ENCODE measurements at places on chromosomes 7 and 10.
A peak's percentile ranks its signal among the peaks of the same experiment; 100 is the strongest.

DNA sequence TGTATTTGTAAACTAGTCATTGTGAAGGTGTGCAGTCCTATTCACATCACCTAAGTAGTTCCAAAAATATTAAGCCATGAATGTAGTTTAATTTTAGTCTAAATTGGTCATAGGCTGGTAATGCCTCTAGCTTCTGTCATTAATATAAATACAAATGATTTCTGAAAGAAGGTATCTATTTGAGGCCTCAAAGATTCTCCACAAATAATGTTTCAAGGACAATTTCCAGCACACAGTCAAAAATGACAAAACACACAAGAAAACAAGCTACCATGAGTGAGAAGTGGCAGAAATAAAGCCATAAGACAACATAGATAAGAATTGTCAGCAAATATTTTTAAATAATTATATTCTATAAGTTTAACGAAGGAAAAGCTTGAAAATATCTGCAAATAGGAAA is 66.7 kb upstream of the PDK4 start:
- DNase-seq = no peak

DNA sequence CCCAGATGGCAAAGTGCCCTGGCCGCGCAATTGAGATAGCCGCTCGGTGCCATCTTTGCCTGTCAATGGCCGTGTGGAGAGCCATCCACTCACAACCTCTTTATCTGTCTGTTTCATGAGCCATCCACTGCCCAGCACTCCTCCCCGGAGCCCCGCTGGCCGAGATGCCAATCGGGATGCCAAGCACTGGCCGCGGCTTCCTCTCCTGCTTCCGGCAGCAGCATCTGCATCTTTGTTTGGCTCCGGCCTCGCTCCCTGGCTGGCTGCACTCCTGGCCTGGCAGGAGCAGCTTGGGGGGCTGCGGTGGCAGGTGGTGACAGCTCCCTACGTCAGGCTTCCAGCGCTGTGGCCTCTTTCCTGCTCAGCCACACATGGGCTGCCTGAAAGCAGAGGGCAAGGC is 231.7 kb downstream of the USP6NL start:
- no peak for DNase-seq

GRCh38 chr7:118250860-118251494 is 26.5 kb downstream of the ANKRD7 start:
- no peak for DNase-seq

- DNase-seq = no peak
These were observed 19.7 kb upstream of the LFNG start for GRCh38 chr7:2499719-2500430.

- DNase-seq = no peak
These were observed 216.3 kb upstream of the NRP1 start for GRCh38 chr10:33550811-33551210.

GRCh38 chr7:122965306-122965705 is 30.2 kb downstream of the TAS2R16 start:
- DNase-seq = no peak

- no peak for DNase-seq
These were observed 33.9 kb upstream of the SLC29A3 start for GRCh38 chr10:71285180-71285545.

DNA sequence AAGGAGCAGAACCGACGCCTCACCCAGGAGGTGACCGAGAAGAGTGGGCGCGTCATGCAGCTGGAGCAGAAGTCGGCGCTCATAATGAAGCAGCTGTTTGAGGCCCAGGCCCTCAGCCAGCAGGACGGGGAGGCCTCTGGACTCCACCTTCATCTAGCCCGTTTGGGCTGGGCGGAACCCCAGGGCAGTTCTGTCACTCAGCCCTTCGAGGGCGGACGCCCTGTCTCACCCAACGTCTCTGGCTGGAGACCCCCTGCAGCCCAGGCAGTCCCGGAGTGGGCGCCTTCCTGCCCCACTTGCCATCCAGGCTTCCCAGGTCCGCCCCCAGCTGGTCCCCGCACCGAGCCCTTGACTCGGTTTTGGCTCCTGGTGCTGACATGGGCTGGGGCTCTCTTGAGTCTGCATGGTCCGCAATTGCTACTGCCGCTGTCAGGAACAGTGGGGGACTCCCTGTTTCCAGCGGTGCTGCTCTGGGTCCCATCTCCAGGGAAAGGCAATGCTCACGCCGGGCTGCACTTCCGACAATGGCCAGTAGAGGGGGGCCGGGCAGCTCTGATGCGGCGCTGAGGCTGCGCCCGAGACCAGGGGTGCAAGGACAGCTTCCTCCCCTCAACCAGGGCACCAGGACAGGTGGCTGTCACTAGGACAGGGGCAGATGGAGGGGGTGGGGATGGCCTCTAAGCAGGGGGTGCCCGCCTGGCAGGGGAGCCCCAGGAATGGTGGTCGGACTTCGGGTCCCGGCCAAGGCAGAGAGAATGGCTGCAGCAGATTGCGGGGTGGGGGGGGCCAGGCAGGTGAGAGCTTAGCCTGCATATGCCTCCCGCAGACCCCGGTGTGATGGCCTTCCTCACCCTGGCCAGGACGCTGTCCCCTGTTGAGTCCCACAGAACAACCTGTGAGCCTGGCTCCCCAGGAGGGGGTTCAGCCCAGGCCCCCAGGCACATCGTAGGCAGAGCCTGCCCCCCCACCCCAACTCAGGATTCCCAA is 71.2 kb upstream of the KCTD7 start:
- DNase-seq = peak; percentile 17

DNA sequence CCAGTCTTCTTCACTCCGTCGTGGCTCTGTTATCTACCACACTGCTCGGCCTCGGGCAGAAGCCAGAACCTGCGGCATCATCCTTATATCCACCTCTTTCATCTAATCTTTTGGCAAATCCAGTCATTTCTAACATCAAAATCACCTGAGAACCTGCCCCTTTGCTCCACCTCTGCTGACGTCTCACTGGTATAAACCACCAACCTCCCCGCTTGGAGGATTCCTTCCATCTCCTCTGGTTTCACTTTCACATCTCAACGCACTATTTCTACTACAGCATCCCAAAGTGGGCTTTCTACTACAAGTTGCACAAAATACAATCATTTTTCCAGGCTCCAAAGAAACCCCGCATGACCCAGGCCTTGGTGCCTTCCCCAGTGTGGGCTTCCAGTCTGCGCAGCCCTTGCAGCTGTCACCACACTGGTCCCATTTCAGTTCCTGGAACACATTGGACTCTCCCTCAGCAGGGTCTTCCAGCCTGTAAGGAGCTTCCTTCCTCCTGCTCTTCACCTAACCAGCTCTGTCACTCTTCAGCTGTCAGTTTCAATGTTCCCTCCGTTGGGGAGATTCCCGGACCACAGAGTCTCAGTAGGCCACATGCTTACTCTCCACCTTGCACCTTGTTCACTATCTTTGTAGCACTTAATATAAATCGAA is 85.0 kb downstream of the PRKCQ start:
- DNase-seq = no peak

- DNase-seq = no peak
These were observed 17.0 kb downstream of the COBL start for GRCh38 chr7:51299391-51300133.

- no peak for DNase-seq
These were observed 20.3 kb upstream of the SFRP5 start for GRCh38 chr10:97791824-97792721.

- no peak for DNase-seq
These were observed 369.2 kb upstream of the GALNT17 start for GRCh38 chr7:70762696-70763095.

DNA sequence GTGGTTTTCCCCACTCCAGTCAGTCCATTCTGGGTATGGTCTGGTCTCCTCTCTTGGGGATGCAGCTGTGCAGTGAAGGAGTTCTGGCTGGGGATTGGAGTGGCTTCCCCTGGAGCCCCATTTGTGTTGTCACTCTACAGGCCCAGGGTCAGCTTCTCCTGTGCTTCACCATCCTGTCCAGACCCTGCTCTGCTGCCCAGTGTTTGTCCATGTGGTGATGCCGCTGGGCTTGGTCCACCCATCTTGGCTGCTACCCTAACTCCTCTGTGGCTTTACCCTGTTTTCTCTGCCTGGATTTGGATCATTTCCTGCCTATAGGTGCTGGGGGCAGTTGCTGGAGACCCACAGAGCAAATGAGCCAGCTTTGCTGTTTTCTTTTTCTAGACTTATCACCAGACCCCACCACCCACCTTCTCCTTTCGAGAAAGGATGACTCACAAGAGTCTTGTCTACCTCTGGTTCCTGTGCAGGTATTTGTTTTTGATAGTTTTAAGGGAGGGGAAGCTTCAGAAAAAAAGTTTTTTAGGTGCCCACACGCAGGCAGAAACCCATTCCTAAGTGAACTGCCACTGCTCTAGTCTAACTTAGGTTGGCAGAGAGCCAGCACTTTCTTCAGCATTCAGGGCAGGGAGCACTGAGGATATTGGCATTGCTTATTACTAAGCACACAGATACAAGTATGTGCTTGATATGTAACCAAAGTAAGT is 8.5 kb downstream of the ZDHHC16 start:
- DNase-seq = no peak

DNA sequence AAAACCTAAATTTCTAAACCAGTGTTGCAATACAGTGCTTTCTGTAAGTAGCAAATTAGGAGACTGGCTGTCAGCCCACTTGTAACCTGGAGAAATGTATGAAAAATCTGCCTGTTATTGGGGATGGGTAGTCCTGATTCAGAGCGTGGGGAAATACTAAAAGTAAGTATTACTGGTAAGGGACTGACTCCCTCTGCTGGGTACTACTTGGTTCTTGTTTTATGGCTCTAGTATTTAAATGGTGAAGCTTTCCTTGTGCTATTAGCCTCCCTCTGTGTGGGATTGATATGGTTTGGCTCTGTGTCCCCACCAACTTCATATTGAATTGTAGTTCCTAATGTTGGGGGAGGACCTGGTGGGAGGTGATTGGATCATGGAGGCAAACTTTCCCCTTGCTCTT is 886.1 kb downstream of the SORCS1 start:
- no peak for DNase-seq

- DNase-seq = no peak
These were observed 418.6 kb upstream of the ZMIZ1 start for GRCh38 chr10:78650122-78650521.

GRCh38 chr7:16428672-16429071 is 7.3 kb upstream of the CRPPA start:
- DNase-seq = no peak

- no peak for DNase-seq
These were observed 339.2 kb upstream of the PODXL start for GRCh38 chr7:131895541-131896164.

DNA sequence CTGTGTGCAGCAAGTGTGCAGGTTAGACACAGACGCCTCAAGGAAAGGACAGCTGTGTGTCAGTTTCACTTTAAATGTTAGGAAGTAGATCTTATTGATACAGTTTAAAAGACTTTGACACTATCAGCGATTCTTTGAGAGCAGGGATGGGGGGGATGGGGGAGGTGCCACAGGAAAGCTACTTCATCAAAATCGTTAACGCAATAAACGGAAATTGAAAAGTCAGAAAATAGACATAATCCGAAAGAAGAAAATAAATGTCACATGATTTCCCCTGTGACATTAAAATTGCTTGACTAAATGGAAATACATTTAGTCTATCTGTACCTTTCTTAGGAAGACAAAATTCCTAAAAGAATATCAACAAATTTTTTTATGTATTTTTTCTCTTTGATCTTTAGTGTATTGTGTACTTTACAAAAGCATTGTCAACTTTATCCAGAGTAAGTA is 476 bp upstream of the ZNF33B start:
- no peak for DNase-seq

- DNase-seq = no peak
These were observed 245.9 kb upstream of the RHOBTB1 start for GRCh38 chr10:61189912-61190311.

DNA sequence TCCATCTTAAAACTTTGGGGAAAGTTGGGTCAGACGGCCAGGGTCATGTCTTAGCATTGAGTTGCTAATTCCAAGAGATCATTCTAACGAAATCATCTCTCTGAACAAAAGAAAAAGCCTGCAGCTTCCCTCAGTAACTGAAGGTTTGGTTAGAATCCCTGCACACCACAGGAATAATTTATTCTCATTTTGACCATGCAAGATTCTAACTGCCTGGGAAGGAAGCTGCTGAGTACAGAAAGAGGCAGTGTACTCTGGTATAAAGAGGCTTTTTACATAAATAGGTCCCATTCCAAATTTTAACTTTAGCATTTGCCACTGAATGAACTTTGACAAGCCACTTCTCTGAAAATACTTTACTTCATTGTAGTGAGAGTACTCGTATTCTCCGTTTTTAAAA is 76.9 kb upstream of the RSBN1L start:
- no peak for DNase-seq

DNA sequence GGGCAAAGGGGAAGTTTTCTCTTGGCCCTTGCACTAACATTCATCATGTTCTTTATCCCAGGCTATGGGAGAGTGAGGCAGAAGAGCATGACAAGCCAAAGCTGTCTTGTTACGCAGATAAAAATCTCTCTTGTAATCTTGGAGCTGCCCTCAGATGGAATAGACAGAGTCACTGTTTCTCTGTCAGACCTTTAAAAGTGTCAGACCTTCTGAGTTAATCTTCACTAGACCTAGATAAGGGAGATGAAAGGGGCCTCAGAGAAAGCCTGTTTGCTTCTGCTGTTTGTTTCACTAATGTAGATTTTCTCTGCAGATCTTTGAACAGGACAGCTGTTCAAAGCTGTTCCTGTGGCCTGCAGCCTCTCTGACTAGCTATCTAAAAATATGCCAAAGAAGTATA is 112.9 kb downstream of the KIF20B start:
- no peak for DNase-seq

GRCh38 chr10:33913194-33913593 is 578.7 kb upstream of the NRP1 start:
- DNase-seq = no peak

- no peak for DNase-seq
These were observed 8.9 kb downstream of the SEC31B start for GRCh38 chr10:100510533-100511308.

GRCh38 chr10:113301342-113301984 is 251.4 kb upstream of the HABP2 start:
- no peak for DNase-seq

DNA sequence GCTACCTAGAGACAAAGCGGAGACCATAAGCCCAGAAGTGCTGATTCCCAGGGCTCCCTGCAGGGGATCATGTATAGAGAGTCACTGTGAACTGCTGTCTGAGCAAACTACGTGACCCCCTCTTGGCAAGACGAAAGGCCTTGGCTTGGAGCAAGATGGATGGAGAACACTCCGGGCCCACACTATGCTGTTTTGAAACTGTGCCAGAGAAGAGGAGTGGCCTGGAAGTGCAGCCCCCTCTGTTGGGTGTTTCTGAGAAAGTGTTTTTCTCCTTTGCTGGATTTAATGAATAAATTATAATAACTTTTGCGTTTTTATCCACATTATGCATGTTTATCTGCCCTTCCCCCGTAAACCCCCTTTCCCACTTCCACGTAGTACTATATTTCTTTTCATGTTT is 639.3 kb upstream of the GALNT17 start:
- no peak for DNase-seq

DNA sequence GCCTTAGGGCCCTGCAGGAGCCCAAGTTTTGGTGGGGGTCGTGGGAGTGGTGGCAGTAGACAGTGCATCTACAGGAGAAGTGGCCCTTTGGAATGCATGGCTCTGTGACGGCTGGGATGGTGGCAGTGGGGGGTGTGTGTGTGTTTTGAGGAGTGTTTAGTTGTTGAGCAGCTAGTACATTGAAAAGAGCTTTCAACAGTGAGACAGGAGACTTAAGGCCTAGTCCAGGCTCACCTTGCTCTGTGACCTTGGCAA is 27.1 kb downstream of the ZNF775 start:
- no peak for DNase-seq
